ENCODE measurements at places on chromosomes 1 and 21. TPM values are rescaled to one million over a fixed set of nuclear protein-coding genes. Genes with fewer than 3 reads are reported as not detected.
A peak's percentile ranks its signal among the peaks of the same experiment; 100 is the strongest.

Gene SLAMF1
- total RNA-seq, result not detected

Gene OPRD1
- 0.24 TPM for total RNA-seq

Gene PTPN22
- 0.29 TPM for total RNA-seq

GRCh38 chr1:90486996-90487395 is 230.1 kb downstream of the BARHL2 start:
- no peak overlapping the region for H3K27ac ChIP-seq
- DNase-seq, result no peak
- no peaks in the 10 kb centered on the region for H3K4me1 ChIP-seq
- no peaks in the 10 kb centered on the region for H3K36me3 ChIP-seq

GRCh38 chr1:13674377-13674776 is 25.6 kb upstream of the PRDM2 start:
- H3K36me3 ChIP-seq, result no peaks in the 10 kb centered on the region
- H3K4me3 ChIP-seq, result no peak overlapping the region
- no peak for DNase-seq
- H3K4me1 ChIP-seq, result no peaks in the 10 kb centered on the region

DNA sequence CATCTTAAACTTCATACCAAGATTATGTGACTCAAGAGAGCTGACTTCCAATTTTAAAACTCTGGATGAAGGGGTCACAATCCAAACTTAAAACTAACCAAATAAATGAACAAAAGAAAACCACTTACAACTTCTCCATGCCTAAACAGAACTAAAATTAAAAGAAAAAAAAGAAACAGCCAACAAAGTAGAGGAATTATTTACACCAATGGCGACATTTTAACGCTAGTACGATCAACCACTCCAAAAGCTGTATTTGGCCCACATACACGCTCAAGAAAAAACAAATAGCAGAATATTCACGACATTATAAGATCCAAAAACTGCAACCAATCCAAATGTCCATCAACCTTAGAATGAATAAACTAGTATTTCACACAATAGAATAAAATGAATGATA is 42.4 kb downstream of the ENAH start:
- DNase-seq, result no peak
- H3K27ac ChIP-seq, result no peak overlapping the region
- H3K4me3 ChIP-seq, result no peak overlapping the region
- H3K36me3 ChIP-seq, result no peaks in the 10 kb centered on the region
- H3K4me1 ChIP-seq, result peaks cover 28% of the 10 kb centered on the region
- H3K27me3 ChIP-seq, result no peaks in the 10 kb centered on the region

- no peaks in the 10 kb centered on the region for H3K4me1 ChIP-seq
- H3K36me3 ChIP-seq, result no peaks in the 10 kb centered on the region
- H3K27ac ChIP-seq, result no peak overlapping the region
Measured at GRCh38 chr1:3441410-3441847, 13.0 kb upstream of the ARHGEF16 start.

DNA sequence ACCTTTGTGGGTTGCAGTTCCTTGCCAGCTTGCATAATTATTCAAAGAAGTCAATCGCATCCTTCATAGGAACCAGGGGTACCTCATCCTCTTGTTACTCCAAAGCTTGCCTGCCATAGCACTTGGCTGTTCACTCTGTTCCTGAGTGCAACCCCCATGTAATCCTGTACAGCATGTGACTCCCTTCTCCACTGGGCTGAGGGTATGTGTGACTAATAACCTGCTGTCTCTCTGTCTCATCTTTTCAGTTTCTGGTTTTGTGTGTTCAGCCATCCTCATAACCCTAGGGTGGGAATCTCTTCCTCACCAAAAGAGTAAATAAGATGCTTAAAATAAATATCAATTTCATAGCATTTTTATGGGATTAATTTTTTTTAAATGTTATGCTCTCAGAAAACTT is 351.9 kb downstream of the S1PR1 start:
- no peaks in the 10 kb centered on the region for H3K4me1 ChIP-seq
- H3K36me3 ChIP-seq, result no peaks in the 10 kb centered on the region
- DNase-seq, result no peak
- H3K4me3 ChIP-seq, result no peak overlapping the region

- H3K4me3 ChIP-seq, result no peak overlapping the region
- DNase-seq, result no peak
- no peaks in the 10 kb centered on the region for H3K27me3 ChIP-seq
- no peak overlapping the region for H3K27ac ChIP-seq
- no peaks in the 10 kb centered on the region for H3K36me3 ChIP-seq
Measured at GRCh38 chr1:160819186-160819585, 23.2 kb downstream of the LY9 start.

DNA sequence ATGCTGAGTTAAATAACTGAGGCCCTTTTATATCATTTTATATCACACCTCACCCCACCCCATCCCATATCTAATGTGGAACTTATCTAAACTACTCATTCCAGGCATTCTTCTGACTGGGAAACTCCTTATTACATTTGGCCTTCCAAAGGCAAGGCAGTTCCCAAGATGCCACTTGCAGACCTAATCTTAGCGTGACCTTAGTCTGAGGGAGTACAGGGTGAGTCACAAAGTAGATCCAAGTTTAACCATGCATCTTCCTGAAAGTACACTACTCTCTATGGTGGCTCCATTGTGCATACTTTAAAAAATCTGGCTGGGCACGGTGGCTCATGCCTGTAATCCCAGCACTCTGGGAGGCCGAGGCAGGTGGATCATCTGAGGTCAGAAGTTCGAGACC is 353.6 kb upstream of the C1orf87 start:
- H3K4me1 ChIP-seq, result peaks cover 4% of the 10 kb centered on the region
- DNase-seq, result no peak
- H3K36me3 ChIP-seq, result no peaks in the 10 kb centered on the region
- H3K27me3 ChIP-seq, result no peaks in the 10 kb centered on the region

DNA sequence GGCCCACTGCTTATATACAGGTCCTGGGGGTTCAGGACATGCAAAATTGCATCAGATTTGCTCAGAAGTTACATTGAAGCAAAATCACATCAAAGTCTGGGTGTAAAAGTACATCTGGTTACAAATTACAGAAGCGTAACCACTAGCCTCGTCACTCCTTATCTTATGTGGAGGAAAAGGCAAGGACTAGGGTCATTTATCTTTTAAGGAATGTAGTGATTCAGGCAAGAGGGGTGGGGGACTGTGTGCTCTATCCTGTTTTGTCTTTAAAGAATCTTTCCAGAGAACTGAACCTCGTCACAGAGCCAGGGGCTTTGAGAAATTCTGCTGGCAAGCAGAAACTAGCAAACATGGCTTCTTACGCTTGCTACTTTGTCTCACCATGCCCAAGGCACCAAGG is 61.1 kb upstream of the RAB4A start:
- H3K27ac ChIP-seq, result no peak overlapping the region
- peaks cover 8% of the 10 kb centered on the region for H3K4me1 ChIP-seq
- H3K4me3 ChIP-seq, result no peak overlapping the region
- DNase-seq, result no peak
- no peaks in the 10 kb centered on the region for H3K36me3 ChIP-seq

- no peaks in the 10 kb centered on the region for H3K4me1 ChIP-seq
- no peaks in the 10 kb centered on the region for H3K36me3 ChIP-seq
- no peaks in the 10 kb centered on the region for H3K27me3 ChIP-seq
- DNase-seq, result no peak
- H3K27ac ChIP-seq, result no peak overlapping the region
Measured at GRCh38 chr1:7587773-7588456, 183.2 kb upstream of the VAMP3 start.

- H3K4me3 ChIP-seq, result no peak overlapping the region
- no peaks in the 10 kb centered on the region for H3K27me3 ChIP-seq
- peaks cover 64% of the 10 kb centered on the region for H3K4me1 ChIP-seq
- H3K27ac ChIP-seq, result peak overlapping the region; percentile 99
Measured at GRCh38 chr1:226951286-226952117, 11.4 kb downstream of the COQ8A start.

GRCh38 chr1:18932879-18933278 is 23.6 kb downstream of the IFFO2 start:
- no peak overlapping the region for H3K27ac ChIP-seq
- DNase-seq, result no peak
- H3K4me3 ChIP-seq, result no peak overlapping the region
- no peaks in the 10 kb centered on the region for H3K36me3 ChIP-seq
- no peaks in the 10 kb centered on the region for H3K27me3 ChIP-seq

GRCh38 chr1:226892524-226892875 is 22.1 kb downstream of the PSEN2 start:
- peaks cover 71% of the 10 kb centered on the region for H3K36me3 ChIP-seq
- no peak overlapping the region for H3K27ac ChIP-seq
- no peak for DNase-seq

GRCh38 chr1:43422995-43423671 is 30.6 kb downstream of the HYI start:
- H3K36me3 ChIP-seq, result peaks cover 2% of the 10 kb centered on the region
- H3K4me3 ChIP-seq, result no peak overlapping the region
- no peak for DNase-seq
- H3K27me3 ChIP-seq, result no peaks in the 10 kb centered on the region
- H3K4me1 ChIP-seq, result no peaks in the 10 kb centered on the region

- H3K4me1 ChIP-seq, result peaks cover 31% of the 10 kb centered on the region
- no peak for DNase-seq
- H3K36me3 ChIP-seq, result no peaks in the 10 kb centered on the region
- H3K4me3 ChIP-seq, result no peak overlapping the region
Measured at GRCh38 chr1:19388980-19389379, 76.9 kb downstream of the SLC66A1 start.

DNA sequence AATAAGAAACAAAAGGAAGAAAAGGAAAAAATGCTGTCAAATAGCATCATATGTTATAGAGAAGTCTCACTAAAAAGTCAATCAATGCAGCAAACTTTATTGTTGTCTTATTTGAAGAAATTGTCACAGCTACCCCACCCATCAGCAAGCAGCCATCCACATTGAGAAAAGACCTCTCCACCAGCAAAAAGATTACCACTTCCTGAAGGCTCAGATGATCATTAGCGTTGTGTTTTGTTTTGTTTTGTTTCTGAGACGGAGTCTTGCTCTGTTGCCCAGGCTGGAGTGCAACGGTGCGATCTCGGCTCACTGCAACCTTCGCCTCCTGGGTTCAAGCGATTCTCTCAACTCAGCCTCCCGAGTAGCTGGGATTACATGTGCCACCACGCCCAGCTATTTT is 29.0 kb downstream of the ATP2B4 start:
- H3K27me3 ChIP-seq, result no peaks in the 10 kb centered on the region
- no peaks in the 10 kb centered on the region for H3K36me3 ChIP-seq
- no peak overlapping the region for H3K4me3 ChIP-seq
- peaks cover 6% of the 10 kb centered on the region for H3K4me1 ChIP-seq

DNA sequence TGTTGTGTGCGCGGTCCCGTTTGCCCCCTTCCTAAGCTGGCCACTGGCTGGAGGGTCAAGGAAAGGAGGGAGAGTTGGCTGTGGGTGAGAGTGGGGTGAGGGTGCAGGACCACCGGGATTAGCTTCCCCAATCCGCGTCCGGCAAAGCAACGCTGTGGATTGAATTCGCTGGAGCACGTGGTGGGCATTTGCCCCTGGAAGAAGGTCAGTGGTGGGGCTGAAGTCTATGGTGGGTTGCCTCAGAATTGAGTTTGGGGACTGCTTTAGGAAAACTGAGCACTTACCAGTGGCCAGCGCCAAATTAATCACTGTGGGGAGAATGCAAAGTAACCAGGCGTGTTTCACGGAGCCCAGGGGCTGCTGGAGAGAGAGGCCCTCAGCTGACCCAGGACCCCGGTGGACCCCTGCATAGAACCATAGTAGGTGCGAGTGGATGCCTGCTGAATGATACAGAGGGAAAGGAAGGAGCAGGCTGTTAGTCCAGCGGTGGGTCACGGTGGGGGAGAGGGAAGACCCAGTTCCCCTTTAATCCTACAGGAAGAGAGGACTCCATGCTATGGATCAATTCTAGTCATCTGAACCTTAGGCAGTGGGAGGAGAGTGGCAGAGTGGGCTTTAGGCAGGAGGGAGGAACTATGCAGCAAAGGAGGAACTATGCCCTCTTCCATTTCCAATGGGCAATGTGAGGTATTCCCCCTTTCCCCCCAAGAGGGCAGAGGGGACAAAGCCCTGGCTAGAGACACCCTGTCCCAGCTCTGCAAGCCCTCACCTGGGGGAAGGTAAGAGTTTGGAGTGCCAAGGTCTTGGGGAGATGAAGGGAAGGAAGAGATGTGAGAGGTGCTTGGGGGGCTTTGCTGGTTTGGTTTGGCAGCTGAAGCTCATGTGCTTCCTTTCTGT is 1.2 kb downstream of the TNFRSF8 start:
- peaks cover 44% of the 10 kb centered on the region for H3K27me3 ChIP-seq
- peaks cover 9% of the 10 kb centered on the region for H3K4me1 ChIP-seq
- no peaks in the 10 kb centered on the region for H3K36me3 ChIP-seq

GRCh38 chr1:87399701-87400100 is 71.0 kb downstream of the LMO4 start:
- no peaks in the 10 kb centered on the region for H3K27me3 ChIP-seq
- no peaks in the 10 kb centered on the region for H3K4me1 ChIP-seq
- H3K36me3 ChIP-seq, result no peaks in the 10 kb centered on the region

All from gastrocnemius medialis (tissue), 4 donors.